Activated CD8-positive, alpha-beta T cell treated with anti-CD3 and anti-CD28 coated beads for 36 hours (primary cell): ENCODE measurements at places on chromosomes 13 and 19. TPM values are rescaled to one million over a fixed set of nuclear protein-coding genes. Genes with fewer than 3 reads are reported as not detected.

The SYNGR4 gene
- total RNA-seq = 0.38 TPM

The IL4I1 gene
- total RNA-seq = 16.1 TPM

The KIR2DL4 gene
- total RNA-seq = not detected

The HIPK4 gene
- total RNA-seq = not detected

The EFNA2 gene
- total RNA-seq = not detected

The SGCG gene
- not detected for total RNA-seq

The PSG7 gene
- not detected for total RNA-seq

The KLF2 gene
- total RNA-seq = 1.0 TPM

The CACNG6 gene
- total RNA-seq = not detected

The CNFN gene
- not detected for total RNA-seq

The PTPRS gene
- 2.6 TPM for total RNA-seq

The AP1M2 gene
- not detected for total RNA-seq

The LCP1 gene
- 1,019 TPM for total RNA-seq

The PRKCG gene
- 0.11 TPM for total RNA-seq

The LPAR2 gene
- total RNA-seq = 26.6 TPM

The TNFSF13B gene
- total RNA-seq = 4.4 TPM

The PEG3 gene
- total RNA-seq = 0.09 TPM

The ETV2 gene
- total RNA-seq = 1.4 TPM

The PSG5 gene
- not detected for total RNA-seq

The ZNF578 gene
- total RNA-seq = 0.86 TPM

The CASP14 gene
- total RNA-seq = not detected

The CEACAM4 gene
- total RNA-seq = not detected

The ZNF763 gene
- total RNA-seq = 1.7 TPM

The OR10H1 gene
- not detected for total RNA-seq

The TSHZ3 gene
- 0.16 TPM for total RNA-seq

The PSMC4 gene
- total RNA-seq = 105 TPM

The ZNF625 gene
- 3.9 TPM for total RNA-seq

The MAMSTR gene
- total RNA-seq = 1.0 TPM

The MBD3L2 gene
- total RNA-seq = not detected

The PLVAP gene
- total RNA-seq = not detected

The ZNF888 gene
- 4.8 TPM for total RNA-seq

The CYP4F8 gene
- total RNA-seq = not detected

The AKT2 gene
- 139 TPM for total RNA-seq

The IGFL2 gene
- not detected for total RNA-seq

The SAFB2 gene
- 70.8 TPM for total RNA-seq

The HS6ST3 gene
- total RNA-seq = not detected
